ENCODE measurements at places on chromosomes 16 and 17. TPM values are rescaled to one million over a fixed set of nuclear protein-coding genes. Genes with fewer than 3 reads are reported as not detected.

ZFHX3 gene
- total RNA-seq: 2.7 TPM

CD300E gene
- total RNA-seq: not detected

CBFA2T3 gene
- not detected for total RNA-seq

KRT33A gene
- total RNA-seq: not detected

BBS2 gene
- 72.3 TPM for total RNA-seq

LGALS9 gene
- total RNA-seq: 1.3 TPM

TMEM114 gene
- not detected for total RNA-seq

OR3A3 gene
- not detected for total RNA-seq

SMYD4 gene
- 14.5 TPM for total RNA-seq

C16orf46 gene
- total RNA-seq: not detected

PIMREG gene
- 20.7 TPM for total RNA-seq

TMEM92 gene
- total RNA-seq: not detected

PRR35 gene
- not detected for total RNA-seq

RANBP10 gene
- total RNA-seq: 3.3 TPM

RAC3 gene
- total RNA-seq: 7.9 TPM

PRSS22 gene
- total RNA-seq: not detected

KRTAP2-2 gene
- total RNA-seq: not detected

TM4SF5 gene
- not detected for total RNA-seq

ANKS4B gene
- not detected for total RNA-seq

TMC8 gene
- not detected for total RNA-seq

KRTAP9-4 gene
- not detected for total RNA-seq

CDRT15L2 gene
- not detected for total RNA-seq

KRTAP9-8 gene
- not detected for total RNA-seq
